ENCODE measurements at places on chromosomes 3 and 15. TPM values are rescaled to one million over a fixed set of nuclear protein-coding genes. Genes with fewer than 3 reads are reported as not detected.

DNA sequence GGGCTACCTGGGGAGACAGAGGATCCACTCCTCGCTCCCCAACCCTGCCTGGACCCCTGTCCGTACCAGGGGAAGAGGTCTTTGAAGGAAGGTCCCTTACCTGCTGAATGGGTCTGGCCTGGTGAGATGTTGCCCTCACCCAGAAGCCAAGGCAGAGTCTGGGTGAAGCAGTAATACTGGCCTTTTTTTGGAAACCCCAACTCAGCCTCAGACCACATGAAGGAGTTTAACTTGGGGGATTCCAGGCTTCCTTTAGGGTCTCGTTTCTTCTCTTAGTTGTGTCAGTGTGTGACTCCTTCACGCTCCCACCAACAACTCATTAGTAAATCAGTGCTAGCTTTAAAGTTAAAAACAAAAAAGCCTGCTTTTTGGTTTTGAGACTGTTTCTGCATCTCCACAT lies 45.6 kb downstream of the RTP1 start:
- DNase-seq, result no peak

DNA sequence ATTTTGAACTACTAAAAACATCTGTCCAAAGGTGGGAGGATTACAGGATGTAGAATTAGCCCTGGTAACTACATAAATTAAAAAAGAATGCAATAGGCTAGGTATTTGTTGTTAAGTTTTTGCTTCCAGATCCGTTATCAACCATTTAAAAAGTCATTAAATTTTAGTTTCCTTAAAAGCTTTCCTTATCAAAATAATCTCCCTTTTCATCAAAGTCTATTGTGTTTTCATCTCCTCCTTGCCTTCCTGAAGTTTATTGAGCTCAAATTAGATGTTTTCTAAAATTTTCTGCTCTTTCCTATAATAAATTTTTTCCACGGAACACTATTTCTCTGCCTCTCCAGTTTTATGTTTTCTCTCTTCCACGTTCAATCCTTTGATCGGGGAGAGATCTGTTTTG lies 108.6 kb downstream of the MEX3B start:
- DNase-seq, result no peak

DNA sequence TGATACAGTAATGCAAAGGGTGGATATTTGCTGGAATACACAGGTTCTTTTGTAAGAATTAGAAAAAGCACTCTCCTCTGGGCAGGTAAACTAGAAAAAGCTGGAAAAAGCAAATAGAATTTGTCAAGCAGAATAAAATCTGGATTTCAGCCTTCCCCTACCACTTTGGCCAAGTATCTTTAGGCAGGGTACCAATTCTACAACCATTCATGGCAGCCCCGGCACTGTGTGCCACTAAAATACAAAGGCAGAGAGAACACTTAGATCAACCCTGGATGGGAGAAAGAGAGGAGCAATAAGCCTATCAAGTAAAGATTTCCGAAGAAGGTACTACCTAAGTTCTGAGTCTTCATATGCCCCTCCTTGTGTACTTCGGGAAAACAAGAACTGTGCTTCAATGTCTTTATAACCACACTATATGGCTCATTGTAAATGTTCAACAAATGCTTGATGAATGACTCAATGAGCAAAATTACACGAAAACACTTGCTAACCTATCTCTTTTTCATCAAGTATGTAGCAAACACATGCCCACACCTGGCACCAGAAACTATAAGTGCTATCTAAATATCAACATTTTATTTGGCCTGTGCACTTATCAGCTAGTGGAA lies 20.8 kb downstream of the STAG1 start:
- no peak for DNase-seq

GRCh38 chr3:62027796-62028195 lies 345.6 kb downstream of the FEZF2 start:
- DNase-seq, result no peak

GRCh38 chr3:23611737-23612295 lies 193.9 kb upstream of the UBE2E1 start:
- DNase-seq, result peak; percentile 78

GRCh38 chr15:73303636-73304035 lies 65.1 kb downstream of the HCN4 start:
- no peak for DNase-seq

GRCh38 chr3:13544293-13544831 lies 4.6 kb upstream of the FBLN2 start:
- DNase-seq, result peak; percentile 71

Gene FSIP1
- 0.28 TPM for polyA plus RNA-seq

Gene TEX55
- polyA plus RNA-seq, result not detected

Gene SAMMSON
- polyA plus RNA-seq, result not detected

Gene FAM107A
- 39.2 TPM for polyA plus RNA-seq

Data from heart left ventricle (tissue), 16 donors.